ENCODE measurements at places on chromosomes 5 and 9.
A peak's percentile ranks its signal among the peaks of the same experiment; 100 is the strongest.

DNA sequence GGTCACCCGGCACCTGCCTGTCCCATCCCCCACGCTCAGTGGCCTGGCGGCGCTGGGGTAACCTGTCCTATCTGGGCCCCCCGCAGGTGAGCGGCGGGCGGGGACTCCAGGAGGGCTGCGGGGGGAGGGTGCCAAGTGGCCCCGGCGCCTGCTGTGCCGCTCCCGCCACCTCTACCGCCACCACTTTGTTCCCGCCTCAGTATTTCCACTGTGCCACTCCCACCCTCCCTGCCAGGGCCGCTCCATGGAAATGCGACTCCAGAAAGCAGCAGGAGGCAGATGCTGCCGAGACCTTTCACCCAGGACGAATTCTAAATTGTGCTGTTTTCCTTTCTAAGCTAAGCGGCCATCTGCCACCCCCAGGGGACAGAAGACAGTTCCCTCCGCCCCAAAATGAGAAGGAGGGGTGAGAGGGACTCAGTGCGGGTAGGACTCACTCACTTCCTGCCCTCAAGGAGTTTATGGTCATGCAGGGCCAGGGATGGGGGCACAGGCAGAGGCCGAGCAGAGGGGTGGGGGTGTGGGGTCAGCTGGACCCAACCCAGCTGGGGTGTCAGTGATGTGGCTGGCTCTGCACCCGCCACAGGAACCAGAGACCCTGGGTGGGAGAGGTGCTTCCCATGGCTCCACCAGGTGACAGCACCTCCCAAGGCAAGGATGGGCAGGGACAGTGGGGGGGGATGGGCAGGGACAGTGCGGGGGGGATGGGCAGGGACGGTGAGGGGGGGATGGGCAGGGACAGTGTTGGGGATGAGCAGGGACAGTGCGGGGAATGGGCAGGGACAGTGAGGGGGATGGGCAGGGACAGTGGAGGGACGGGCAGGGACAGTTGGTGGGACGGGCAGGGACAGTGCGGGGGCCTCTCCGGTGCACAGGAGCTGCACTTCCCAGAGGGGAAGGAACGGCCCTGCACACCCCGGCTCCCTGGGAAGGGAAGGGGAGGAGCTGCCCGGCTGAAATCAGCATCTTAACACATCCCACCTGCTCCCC, 17.8 kb downstream of the NOTCH1 start:
- DNase-seq, result no peak

GRCh38 chr5:138606378-138607064, 31.3 kb upstream of the HSPA9 start:
- DNase-seq, result no peak

- DNase-seq, result no peak
Measured at GRCh38 chr5:98904780-98905179, 24.0 kb downstream of the CHD1 start.

GRCh38 chr9:94773655-94774054, 47.2 kb downstream of the AOPEP start:
- no peak for DNase-seq

- peak; percentile 70 for DNase-seq
Measured at GRCh38 chr9:113219186-113219936, 1.7 kb downstream of the FKBP15 start.

- DNase-seq, result no peak
Measured at GRCh38 chr5:72324189-72324825, 4.1 kb downstream of the PTCD2 start.
